Renal cortex interstitium (tissue), 15 donors: ENCODE measurements at places on chromosomes 7 and 10.

DNA sequence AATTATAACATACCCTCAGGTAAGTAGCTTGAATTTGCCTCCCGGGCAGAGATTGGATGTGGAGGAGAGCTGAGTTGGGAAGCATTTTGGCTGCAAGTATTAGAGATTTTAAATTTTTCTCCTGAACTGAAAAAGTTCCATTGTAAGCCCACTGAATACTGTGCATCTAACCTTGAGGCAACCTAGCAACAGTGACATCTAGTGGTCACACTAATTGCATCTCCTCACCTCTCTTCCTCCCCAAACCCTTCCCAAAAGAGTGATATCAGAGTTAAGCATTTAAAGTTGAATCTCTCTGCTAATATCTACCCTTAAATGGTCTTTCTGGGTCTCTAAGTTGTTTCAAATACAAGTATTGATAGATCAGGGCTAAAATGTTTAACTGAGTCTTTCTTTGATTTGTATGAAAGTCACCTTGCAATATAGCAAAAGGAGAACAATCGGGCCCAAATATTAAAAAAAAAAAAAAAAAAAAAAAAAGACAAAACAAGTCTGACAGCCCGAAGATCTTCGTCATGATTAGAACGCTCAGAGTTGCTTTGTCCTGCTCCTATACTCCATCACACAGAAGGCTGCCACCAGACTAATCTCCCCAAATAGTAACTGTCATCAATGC, 40.4 kb upstream of the DLX5 start:
- DNase-seq: peak; percentile 36

DNA sequence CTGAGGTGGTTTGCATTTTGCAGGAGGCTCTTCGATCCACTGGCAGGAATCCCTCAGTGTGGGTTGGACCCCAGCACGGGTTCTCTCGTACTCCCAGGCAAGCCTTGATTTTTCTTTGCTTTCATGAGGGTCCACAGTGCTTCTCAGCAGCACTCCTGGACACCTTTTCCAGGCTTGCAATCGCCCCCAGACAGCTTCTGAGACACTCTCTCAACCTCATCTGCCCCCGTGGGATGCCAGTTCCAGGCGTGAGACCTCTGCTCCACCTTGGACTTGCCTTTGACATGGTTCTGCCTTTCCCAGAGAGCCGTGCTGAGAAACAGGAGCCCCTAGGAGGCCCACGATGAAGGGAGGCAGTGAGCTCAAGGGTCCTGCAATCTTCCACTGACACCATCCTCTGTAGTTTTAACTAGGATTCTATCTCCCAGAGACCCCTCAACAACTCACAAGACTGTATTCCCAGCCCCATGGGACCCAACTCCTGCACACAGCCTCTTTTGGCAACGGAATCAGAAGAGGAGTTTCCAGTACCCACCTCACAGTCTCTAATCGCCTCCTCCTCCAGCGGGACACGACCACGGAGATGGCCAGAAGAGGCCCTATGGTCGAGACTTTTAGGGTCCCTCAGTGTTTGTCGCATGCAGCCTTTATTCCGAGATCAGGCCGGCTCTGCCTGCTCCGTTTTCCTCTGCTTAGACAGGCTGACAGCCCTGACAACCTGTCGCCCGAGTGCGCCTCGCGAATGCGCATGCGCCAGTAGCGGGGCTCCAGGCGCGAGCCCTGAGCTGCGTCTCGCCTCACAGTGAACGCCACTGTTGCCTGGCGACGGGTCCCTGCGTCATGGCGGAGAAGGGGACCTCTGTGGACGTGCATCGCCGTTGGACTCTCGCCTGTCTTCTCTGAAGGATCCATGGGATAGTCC, 26.0 kb upstream of the ZNF273 start:
- peak; percentile 67 for DNase-seq

GRCh38 chr10:6482737-6483357, 97.2 kb downstream of the PRKCQ start:
- no peak for DNase-seq

GRCh38 chr10:61903221-61903927, 1.9 kb downstream of the ARID5B start:
- DNase-seq: no peak

GRCh38 chr10:86190291-86190690, 176.3 kb downstream of the GRID1 start:
- no peak for DNase-seq

DNA sequence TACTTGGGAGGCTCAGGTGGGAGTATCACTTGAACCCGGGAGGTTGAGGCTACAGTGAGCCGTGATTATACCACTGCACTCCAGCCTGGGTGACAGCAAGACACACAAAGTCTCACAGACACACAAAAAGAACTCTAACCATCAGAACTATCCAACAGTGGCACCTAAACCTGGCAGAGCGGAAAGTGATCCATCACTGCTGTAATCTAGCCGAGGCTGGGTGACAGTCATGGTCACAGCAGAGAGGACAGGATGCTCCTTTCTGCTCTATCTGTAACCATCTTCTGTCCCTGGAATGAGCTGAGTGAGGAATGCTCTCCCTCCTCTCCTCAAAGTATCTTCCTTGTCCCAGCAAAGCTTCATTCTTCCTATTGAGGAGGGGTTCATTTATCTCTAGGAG, 656.6 kb downstream of the LRMDA start:
- DNase-seq: no peak

DNA sequence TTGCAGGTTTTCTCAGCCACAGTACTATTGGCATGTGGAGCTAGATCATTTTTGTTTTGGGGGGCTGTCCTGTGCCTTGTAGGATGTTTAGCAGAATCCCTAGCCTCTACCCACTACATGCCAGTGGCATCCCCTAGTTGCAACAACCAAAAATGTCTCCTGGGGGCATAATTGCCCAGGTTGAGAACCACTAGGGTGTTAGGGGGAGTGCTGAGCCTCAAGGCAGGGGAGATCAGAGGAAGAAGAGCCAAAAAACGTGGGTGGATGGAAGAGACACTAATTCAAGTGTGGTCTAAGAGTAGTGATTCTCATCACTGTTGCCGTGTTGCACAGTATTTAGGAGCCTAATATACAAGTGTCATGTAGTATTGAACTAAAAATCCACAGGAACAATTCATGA, 31.7 kb upstream of the CCNY start:
- no peak for DNase-seq

DNA sequence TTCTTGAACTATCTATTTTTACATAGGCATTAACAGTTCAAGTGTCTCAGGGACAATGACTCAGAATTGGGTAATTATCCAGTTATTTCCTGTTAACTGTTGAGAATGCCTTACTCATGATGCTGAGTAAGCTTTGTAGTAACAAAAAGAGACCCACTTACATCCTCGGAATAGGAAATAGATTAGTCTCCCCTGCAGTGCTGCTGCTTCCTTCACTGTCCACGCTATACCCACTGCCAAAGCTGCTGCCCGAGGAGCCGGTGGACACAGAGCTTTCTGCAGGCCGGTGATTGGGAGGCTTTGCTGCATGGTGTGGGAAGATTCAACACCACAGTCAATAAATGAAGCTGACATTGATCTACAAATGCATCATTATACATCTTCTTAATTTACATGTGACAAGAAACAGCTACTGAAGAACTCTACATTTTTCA, 357.1 kb downstream of the PCLO start:
- DNase-seq: no peak

- DNase-seq: no peak
Observed at GRCh38 chr10:78349911-78350663, 316.4 kb downstream of the RPS24 start.

GRCh38 chr7:128530855-128531104, 54.2 kb downstream of the METTL2B start:
- no peak for DNase-seq

DNA sequence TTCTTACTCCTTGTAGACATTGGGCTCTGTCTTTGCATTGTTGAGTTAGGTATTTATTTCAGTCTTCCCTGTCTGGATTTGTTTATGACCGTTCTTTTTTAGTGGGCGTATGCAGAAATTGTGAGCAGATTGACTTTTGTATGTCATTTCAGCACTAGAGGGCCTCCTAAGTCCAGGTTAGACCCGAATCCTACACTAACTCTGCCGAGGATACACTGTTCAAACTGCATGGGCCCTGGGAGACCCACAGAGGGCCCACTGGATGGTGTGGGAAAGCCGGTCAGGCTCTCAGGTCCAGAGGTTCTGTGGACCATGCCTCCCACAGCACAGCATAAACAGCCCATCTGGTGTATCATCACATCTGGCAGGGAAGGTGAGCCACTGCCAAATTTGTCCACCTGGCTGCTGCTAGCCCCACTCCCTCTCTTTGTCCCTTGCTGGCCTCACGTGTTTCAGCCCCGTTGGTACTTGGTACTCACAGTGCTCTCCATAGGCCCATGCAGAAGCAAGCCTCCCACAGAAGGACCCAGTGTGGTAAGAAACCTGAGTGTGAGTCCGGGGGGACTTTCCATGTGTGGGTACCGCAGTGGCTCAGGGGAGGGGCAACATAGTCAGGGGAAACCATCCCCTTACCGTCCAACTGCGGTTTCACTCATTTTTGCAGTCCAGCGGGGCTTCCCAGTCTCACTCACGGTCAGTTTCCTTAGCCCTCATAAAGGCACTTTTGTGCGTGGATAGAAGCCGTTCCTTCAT, 112.8 kb downstream of the APBB1IP start:
- DNase-seq: no peak

- DNase-seq: no peak
Observed at GRCh38 chr10:33746836-33747268, 412.4 kb upstream of the NRP1 start.

GRCh38 chr7:1647961-1648672, 22.0 kb upstream of the ELFN1 start:
- DNase-seq: no peak

DNA sequence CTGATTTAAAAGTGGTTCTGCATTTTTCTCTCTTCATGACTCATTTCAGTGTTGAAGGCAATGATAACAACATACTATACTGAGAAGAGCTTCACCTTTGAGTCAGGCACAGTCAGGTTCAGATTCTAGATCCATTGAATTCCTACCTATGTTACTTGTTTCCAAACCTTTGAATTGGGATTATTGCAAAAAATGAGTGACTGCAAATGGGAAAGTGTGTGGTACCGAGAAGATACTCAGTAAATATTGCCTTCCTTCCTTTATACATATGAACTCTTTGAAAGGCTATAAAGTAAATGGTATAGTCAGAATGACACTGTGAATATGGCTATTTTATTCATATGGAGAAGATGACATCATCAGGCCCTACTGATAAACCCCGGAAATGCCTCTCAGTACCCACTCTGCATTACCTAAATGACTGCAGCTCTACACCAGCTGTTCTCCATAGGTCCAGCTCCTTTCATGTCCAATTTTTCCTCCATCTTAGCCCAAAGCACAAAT, 66.7 kb upstream of the FGL2 start:
- DNase-seq: no peak

- DNase-seq: no peak
Observed at GRCh38 chr10:126997801-126998590, 92.8 kb downstream of the DOCK1 start.

- no peak for DNase-seq
Observed at GRCh38 chr7:112266141-112266540, 59.6 kb downstream of the ZNF277 start.

DNA sequence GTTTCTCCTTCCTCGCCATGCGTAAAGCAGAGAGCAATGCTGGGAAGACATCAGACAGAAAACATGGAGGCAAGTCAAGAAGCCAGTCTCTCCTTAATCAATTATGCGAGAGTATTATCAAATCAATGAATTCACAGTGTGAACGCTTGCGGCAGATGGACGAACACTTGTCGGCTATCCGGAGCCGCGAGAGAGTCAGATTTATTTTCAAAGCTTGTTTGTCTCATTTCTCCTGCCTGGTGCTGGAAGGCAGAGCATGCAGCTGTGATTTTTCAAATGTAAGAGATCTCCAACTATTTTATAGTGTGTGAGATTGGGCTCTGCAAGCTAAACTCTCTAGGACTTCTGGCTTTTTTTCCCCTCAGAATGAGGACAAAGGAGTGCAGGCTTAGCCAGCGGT, 252.3 kb downstream of the SNX10 start:
- DNase-seq: no peak

DNA sequence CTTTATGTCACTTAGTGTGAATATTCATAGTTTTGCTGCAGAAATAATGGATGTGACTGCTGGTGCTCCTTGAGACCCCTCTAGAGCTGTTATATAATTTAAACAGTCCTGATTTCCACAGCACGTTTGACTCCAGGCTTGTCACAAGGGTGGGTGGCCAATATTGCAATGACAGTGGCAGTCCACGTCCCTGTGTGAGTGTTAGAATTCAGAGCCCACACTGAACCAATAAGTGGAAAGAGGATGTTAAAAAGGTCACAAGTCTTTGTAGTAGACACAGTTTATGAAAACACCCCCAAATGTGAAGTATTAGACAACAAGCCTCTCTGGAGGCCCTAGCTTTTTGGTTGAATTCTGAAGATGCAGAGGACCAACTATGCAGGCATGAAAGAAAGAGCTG, 2.0 kb downstream of the PPP1R17 start:
- no peak for DNase-seq

GRCh38 chr10:119483839-119484238, 58.7 kb downstream of the RGS10 start:
- DNase-seq: no peak

DNA sequence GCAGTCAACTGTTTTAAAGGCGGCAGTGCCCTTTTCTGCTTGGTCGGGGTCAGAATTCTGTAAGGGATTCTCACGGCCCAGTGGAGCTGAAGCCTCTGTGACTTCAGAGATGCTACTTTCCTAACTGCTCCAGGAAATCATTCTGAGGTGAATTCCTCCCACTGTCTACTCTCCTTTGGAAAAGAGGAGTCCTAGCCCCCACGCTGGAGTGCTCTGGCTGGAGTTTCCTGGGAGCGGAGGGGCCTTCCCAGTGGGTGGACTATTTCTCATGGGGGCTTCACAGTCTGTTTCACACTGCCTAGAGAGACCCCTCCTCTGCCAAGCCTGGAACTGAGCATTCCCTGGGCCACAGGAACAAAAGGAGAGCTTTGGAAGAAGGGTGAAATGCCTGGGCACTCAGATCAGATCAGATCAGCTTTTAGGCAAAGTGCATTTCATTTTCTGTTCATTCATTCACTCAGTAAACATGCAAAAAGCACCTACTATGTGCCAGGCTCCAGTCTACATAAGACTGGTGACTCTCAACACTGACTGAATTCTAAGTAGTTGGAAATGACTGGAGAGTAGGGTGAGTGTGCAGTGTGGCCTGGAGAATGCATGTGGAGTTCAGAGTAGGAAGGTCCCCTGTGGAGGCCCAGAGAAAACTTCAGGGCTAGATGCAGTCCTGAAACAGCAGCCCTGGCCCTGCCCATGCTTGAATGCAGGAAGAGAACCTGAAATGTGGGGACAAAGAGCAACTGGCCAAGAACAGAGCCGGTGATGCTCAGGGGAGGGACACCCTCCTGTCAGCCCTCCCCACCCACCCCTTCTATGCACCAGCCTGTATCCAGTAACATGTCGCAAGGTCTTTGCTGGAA, 12.2 kb downstream of the ZNF488 start:
- no peak for DNase-seq
